CD8-positive, alpha-beta memory T cell (primary cell): ENCODE measurements at places on chromosomes 7 and 10. TPM values are rescaled to one million over a fixed set of nuclear protein-coding genes. Genes with fewer than 3 reads are reported as not detected.

Gene HMX2
- not detected for total RNA-seq

Gene AFAP1L2
- 2.5 TPM for total RNA-seq

Gene OR2A2
- not detected for total RNA-seq

Gene HTRA1
- total RNA-seq = not detected

DNA sequence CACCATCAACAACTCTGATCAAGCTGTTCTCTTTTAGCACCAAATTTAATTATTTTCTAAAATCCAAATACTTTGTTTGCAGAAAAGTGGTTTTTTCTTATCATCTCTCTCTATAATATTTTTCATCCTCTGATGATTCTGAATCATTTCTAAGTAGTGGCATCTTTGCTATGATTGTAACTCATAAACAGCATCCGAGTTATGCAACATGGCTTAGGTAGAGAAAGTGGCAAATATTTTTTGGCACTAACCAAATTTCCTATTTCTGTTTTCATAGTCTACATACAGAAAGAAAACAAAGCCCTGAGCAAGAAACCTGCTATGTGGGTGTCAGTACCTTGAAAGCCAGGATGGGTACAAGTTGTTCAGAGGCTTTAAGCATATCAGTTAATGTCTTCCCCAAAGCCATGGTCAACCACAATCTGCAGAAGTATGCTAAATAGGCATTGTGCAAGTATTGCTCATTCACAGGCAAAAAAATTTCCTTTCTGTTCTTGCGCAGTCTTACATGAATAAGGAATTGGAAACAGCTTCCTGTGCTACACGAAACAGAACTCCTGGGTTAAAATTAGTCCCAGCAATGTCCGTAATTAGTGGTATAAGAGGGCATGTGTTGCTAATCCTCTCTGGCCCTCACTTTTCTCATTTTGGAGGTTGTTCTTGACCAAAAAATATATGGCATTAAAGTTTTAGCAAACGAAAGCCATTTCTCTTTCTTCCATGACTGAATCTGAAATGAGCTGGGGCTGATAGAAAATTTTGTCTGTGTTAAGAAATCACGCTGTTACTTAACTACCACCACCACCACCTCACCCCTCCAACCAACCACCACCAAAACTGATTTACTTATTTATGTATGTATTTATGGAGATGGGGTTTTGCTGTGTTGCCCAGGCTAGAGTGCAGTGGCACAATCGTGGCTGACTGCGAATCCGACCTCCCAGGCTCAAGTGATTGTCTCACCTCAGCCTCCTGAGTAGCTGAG lies 325.6 kb upstream of the MAGI2 start:
- DNase-seq = no peak

DNA sequence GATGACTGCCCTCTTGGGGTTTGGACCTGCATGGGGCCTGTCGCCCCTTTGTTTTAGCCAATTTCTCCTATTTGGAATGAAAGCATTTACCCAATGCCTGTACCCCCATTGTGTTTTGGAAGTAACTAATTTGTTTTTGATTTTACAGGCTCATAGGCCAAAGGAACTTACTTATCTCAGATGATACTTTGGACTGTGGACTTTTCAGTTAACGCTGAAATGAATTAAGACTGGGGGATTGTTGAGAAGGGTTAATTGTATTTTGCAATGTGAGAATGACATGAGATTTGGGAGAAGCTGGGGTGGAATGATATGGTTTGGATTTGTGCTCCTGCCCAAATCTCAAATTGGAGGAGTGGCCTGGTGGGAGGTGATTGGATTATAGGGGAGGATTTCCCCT lies 185.8 kb upstream of the PHYHIPL start:
- no peak for DNase-seq

DNA sequence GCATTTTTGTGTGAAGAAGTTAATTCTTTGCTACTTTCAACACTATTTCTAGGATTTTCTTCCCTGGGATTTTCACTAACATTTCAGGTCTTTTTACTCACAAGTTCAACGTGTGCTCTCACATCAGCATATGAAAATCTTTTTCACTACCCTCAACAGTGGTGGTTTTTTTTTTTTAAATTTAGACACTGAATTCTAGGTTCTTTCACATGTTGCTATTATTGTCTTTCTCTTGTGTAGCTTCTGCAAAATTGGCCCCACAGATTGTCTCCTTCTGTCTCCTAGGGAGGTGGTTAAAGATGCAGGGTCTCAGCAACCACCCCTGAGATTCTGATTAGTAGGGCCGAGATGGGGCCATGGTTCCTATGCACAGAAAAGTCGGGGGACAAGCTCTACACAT lies 165.0 kb upstream of the GPR26 start:
- DNase-seq = no peak

- DNase-seq = no peak
These were observed 16.1 kb downstream of the DOCK4 start for GRCh38 chr7:112190120-112190519.

DNA sequence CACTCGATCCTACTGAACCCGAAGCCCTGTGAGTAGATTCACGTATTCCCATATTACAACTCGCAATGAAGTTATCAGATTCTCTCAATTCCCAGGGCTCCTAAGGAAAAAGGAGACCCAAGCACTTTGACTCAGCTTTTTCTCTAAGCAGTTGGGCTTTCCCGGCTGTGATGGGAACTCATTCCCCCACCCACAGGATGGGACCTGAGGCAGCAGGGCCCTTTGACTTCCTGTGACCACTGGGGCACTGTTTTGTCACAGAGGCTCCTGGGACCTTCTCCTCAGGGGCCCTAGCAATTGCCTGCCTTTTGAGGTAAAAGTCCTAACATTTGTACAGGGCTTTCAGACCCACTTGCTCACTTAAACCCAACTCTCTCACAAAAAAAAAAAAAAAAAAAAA lies 122.8 kb upstream of the PDLIM1 start:
- DNase-seq = no peak

GRCh38 chr7:27269455-27269854 lies 26.9 kb downstream of the EVX1 start:
- no peak for DNase-seq

- no peak for DNase-seq
These were observed 254.9 kb downstream of the KIAA1217 start for GRCh38 chr10:24463611-24464426.

GRCh38 chr10:69069090-69070042 lies 18.5 kb upstream of the SRGN start:
- no peak for DNase-seq

GRCh38 chr10:78414380-78414779 lies 380.7 kb downstream of the RPS24 start:
- DNase-seq = no peak

GRCh38 chr7:100221231-100221718 lies 1.5 kb downstream of the PVRIG start:
- peak; percentile 89 for DNase-seq

GRCh38 chr7:45576249-45576929 lies 2.2 kb downstream of the ADCY1 start:
- DNase-seq = no peak

GRCh38 chr7:134619627-134620331 lies 26.9 kb upstream of the BPGM start:
- no peak for DNase-seq
